Hindlimb muscle (tissue), 1 donor: ENCODE measurements at places on chromosomes 4 and X. TPM values are rescaled to one million over a fixed set of nuclear protein-coding genes. Genes with fewer than 3 reads are reported as not detected.

GRCh38 chr4:30314001-30314400, 406.2 kb upstream of the PCDH7 start:
- DNase-seq = no peak

- no peak for DNase-seq
Observed at GRCh38 chr4:81773557-81773956, 301.9 kb upstream of the RASGEF1B start.

DNA sequence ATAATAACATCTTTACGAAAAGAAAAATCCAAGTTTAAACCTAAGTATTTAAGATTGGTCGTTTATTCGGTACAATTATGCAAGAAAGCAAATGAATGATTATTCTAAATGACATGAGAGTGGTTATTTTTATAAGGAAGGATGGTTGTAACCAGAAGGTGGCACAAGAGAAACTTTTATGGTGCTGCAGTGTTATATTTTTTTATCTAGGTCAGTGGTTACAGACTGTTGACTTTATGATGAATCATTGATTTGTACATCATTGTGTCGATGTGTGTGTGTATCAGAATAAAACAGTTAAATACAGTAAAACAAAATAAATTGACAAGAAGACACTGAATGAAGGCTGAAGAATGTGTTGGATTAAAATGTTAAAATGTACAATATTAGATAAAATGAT, 9.8 kb downstream of the DCAF8L2 start:
- DNase-seq = no peak

DNA sequence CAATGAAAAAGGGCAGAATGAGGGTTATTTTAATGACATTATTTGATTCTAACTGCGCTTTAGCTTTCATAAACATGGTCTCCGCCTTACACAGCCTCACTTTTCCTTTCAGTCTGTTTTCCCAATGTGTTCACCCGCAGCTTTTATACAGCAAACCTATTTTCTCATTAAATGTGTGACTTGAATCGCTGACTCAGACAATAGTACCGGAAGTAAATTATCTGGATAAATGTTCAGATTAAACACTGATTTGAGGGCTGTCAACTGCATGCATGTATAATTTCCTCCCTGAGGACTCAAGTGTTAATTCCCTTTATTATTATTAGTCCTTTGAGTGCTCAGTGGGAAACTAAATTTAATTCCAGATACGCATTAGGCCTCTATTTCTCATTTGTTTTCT, 117.3 kb downstream of the FAM133A start:
- no peak for DNase-seq

GRCh38 chrX:17192106-17192505, 182.9 kb upstream of the NHS start:
- DNase-seq = no peak

- no peak for DNase-seq
Observed at GRCh38 chrX:8919801-8920200, 114.1 kb downstream of the FAM9B start.

DNA sequence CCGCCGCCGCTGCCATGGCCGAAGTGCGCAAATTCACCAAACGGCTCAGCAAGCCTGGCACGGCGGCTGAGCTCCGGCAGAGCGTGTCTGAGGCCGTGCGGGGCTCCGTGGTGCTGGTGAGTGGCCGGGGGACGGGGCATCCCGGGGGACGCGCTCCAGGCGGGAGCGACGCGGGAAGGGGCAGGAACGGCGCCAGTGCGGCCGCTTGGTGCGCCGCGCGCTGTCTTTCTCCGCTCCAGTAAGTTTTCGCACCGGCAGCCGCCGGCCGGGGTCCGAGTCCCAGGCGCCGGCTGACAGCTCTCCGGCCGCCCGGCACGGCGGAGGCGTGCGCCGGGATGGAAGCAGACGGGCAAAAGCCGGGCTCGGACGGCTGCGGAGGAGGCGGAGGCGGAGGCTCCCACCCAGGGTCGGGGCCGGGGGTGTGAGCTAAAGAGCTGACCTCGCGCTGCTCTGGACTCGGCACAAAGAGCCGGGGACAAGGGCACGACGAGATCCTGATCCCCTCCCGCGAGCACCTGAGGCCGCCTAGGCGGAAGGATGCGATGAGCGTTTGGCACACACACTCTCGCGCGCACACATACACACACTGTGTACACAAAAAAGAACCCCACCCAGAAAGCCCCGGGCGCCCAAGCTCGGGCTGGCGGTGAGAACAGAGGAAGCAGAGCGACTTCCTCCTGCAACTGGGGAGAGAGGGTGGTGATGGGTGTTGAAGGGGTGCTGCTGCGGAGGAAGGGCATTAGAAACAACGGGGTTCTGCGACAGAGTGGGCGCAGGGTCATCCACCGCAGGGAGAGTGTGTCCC, 545 bp downstream of the DOCK11 start:
- no peak for DNase-seq

DNA sequence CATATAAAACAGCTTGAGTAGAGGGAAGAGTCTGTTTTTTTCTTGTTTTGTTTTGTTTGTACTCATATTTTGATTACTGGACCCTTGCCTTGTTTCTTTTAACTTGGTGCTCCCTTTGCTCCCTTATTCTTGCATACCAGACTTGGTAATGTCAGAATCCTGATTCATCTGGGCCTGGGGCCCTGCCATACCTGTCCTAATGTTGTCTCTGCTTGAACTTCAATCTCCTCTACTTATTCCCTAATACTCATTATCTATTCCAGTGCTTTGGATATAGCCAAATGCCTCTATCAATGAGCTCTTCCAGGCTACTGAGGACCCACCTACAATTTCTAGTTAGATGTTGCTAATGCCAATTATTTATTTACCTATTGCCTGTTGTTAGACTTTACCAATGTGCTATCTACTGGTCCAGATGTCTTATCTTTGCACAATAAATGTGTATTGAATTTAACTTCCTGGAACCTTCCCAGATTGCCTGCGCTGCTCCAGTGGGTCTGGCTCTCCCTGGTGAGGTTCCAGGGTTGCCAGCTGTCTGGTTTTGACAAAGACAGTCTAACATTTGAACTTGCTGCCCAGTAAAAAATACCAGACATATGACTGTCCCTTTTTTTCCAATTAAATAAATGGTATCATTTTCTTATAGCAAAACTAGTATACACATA, 64.4 kb upstream of the ACSL4 start:
- DNase-seq = no peak

DNA sequence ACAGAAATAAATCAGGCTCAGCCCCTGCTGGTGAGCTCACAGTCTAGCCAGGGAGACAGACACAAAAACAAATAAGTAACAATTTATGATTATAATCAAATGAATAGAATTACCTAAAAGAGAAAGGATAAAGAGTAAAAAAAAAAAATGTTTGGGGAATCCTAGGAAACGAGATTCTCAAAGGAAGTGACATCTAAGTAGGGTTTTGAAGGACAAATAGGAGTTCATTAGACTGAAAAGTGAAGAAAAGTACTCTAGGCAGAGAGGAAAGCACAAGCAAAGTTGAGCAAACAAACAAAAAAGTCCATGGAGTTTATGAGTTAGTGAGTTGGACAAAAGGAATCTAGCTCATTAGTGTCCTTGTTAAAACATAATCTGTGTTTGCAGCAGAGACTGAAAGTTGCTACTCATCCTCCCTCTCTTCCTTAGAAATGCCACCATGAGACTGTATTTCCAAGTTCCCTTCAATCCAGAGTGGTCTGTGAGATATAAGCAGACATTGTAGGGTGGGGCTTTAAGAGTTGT, 145.6 kb downstream of the SPATA18 start:
- no peak for DNase-seq

GRCh38 chr4:108851366-108851765, 88.5 kb upstream of the ETNPPL start:
- no peak for DNase-seq

DNA sequence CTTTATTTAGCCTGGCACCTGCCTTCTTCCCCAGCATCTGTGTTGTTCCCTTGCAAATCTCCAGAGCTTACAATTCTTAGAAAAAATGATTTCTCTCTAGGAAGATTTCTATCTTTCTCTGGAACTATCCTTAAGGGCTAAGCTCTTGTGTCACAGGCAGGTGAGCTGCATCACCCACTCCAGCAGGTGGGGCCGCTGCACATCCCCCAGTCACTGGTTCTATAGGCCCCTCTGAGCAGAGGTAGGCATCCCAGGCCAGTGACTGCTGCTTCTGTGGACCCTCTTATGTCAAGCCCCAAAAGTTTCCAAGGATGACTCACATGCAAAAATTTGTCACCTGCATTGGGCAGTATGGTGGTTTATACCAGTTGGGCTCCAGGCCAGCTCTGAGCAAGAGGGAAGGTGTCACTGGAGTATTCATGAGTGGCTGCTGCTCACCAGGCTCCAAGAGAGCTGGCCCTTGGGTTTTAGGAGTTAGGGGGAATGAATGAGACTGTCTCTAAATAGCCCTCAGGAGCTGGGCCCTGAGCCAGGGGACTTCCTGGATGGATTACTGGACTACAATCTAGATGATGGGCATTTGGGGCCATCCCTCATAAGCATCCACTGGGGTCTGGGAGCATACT, 208.1 kb upstream of the EOLA2 start:
- no peak for DNase-seq

- no peak for DNase-seq
Observed at GRCh38 chr4:153931804-153932203, 142.9 kb upstream of the SFRP2 start.

- DNase-seq = no peak
Observed at GRCh38 chrX:14864631-14865030, 8.2 kb downstream of the FANCB start.

DNA sequence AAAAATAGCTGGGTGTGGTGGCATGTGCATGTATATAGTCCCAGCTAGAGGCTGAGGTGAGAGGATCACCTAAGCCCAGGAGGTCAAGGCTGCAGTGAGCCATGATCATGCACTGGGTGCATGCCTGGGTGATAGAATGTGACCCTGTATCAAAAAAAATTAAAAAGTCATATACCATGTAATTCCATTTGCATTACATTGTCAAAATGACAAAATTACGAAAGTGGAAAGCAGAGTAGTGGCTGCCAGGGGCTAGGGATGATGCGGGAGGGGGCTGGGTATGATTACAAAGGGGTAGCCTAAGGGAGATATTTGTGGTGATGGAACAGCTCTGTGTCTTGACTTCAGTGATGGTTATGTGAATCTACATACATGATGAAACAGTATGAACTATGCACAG, 97.8 kb downstream of the KDR start:
- no peak for DNase-seq

DNA sequence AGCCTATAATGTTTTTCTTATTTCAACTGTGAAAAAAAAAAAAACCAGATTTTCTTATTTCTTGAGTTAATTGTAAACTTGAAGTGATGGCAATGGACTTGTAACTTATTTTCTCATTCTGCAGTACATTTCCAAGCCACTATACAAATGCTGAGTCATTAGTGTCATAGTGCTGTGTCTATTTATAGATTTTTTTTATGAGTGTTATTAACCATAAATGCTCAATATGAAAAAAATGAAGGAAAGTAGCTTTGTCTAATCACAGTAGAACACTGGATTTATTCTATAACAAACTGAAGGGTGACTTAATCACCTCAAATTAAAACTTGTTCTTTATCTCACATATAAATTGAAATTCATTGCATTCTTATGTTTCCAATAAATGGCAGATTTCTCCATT, 718.6 kb downstream of the CCSER1 start:
- DNase-seq = no peak

- no peak for DNase-seq
Observed at GRCh38 chr4:169803413-169803812, 45.7 kb upstream of the HPF1 start.

DNA sequence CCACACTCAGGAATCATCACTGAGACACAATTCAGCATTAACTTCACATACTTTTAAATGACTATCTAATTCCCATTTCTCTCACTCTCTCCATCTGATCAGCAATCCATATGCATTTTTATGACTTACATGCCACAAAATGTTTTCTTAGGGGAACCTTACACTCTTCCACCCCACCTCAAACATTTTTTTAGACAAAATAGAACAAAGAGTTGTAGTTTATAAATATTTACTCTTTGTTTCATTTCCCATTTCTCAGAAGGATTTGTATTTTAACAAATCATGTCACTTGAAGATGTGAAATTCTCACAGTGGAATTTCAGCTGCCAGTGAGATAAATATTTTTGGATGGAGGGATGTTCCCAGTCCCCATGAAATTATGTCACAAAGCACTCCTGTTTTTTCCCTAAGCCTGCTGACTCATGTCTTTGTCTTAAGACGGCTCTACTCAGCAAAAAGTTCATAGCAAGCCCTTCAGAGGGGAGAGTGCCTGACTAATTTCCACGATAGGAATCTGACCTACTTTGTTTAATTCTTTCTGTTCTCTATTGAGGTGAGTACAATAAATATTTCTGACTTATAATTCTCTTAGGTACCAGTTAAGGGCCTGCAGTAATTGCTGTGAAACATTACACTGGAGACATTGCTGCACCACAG, 257.7 kb downstream of the THOC2 start:
- no peak for DNase-seq

DNA sequence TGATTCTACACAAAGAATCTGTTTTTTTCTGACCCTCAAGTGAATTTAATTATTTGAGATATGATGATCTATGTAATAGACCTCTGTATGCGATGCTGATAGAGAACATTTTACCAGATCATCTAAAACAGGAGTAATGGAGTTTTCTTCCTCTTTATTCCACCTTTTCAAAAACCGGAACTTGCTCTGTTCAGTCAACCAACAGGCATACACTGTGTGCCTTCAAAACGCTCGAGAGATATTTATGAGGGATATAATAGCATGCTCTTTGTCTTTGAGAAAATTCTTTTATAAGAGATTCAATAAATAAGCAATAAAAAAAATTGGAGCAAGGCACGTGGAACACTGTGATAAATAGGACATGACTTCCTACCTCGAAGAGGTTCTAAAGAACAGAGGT, 2.0 kb downstream of the NYX start:
- DNase-seq = no peak

- DNase-seq = no peak
Observed at GRCh38 chr4:2797545-2798305, 4.8 kb downstream of the SH3BP2 start.

DNA sequence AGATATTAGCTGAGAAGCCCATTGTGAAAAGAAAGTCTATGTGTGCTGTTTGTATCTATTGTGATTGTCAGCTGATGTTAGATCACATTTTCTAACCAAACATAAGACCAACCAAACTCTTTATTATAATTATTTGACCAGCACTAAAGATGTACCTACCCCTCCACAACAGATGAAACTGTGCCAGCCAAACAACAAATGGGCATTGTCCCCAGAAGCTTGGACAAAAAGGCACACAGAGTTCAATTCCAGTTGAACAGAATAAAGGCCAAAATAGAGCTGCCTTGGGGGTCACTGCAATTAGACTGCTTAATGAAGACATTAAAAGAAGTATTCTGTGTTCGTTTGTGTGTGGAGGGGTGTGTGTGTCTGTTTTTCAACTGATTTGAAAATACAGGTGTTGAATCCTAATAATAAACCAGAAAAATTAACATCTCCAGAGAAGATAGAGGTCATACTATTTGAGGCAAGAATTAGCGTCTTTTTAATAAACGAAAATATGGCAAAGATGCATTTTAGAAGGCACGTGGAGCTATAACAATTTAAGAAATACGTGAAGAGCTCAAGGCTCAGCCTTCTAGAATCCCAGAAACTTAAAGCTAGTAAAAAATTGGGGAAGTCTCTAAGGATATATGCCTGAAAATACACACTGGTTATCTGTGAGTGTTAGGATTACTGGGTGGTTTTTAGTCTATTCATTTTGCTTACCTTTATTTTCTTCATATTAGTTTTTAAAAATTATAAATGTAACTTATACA, 2.2 kb downstream of the SPP1 start:
- no peak for DNase-seq

Gene VCX2
- polyA plus RNA-seq = not detected

Gene SORCS2
- polyA plus RNA-seq = 6.9 TPM

Gene PPEF2
- polyA plus RNA-seq = 0.06 TPM

Gene NALF2
- 0.40 TPM for polyA plus RNA-seq

Gene NAA10
- 71.0 TPM for polyA plus RNA-seq

Gene EPGN
- polyA plus RNA-seq = not detected

Gene FRAS1
- 4.6 TPM for polyA plus RNA-seq

Gene FNIP2
- 12.7 TPM for polyA plus RNA-seq

Gene DRP2
- 2.1 TPM for polyA plus RNA-seq

Gene PRRG3
- 37.6 TPM for polyA plus RNA-seq
